HT-29 (cell line): ENCODE measurements at places on chromosomes 7 and 10.

- no peak for DNase-seq
Measured at GRCh38 chr10:112677689-112678088, 230.7 kb downstream of the VTI1A start.

GRCh38 chr7:101386558-101387231 lies 24.0 kb downstream of the COL26A1 start:
- no peak for DNase-seq

DNA sequence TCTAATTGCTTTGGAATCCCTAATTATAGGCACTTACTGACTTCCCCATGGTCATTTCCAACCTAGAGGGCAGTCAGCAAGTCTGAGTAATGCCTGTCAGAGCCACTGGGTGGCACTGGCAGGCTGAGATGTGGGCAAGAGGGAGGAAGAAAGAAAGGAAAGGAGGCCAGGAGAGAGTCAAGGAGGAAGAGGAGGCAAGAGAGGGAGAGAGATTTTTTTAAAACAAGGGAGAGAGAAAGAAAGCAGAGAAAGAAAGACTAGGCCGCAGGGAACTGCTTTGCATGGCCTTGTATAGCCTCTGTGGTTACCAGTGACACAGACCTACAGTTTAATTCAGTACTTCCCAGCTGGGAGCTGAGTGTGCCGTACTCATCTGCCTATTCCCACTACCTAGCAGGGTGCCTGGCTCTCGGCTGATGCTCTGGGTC lies 210.4 kb upstream of the ADO start:
- peak; percentile 81 for DNase-seq

- DNase-seq, result no peak
Measured at GRCh38 chr7:123663200-123663599, 7.5 kb downstream of the LMOD2 start.

GRCh38 chr7:142303650-142304049 lies 45.8 kb upstream of the PRSS58 start:
- DNase-seq, result peak; percentile 55

DNA sequence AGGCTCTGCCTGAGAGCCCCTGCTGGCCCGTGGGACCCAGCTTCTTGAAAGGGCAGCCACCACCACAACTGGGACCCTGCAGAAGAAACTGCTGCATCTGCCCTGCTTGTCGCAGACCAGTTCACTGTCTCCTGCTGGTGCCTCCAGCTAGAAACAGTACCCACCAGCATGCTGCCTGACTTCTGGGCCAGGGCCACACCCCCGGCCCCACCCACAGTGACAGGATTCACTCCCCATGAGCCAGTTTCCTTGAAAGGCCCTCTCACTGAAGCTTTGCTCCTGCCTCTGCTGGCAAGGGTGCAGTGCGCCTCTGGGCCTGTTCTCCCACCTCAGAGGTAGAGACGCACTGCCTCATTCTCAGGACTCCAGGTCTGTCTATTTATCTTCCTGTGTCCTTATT lies 32.4 kb downstream of the ANXA11 start:
- no peak for DNase-seq

DNA sequence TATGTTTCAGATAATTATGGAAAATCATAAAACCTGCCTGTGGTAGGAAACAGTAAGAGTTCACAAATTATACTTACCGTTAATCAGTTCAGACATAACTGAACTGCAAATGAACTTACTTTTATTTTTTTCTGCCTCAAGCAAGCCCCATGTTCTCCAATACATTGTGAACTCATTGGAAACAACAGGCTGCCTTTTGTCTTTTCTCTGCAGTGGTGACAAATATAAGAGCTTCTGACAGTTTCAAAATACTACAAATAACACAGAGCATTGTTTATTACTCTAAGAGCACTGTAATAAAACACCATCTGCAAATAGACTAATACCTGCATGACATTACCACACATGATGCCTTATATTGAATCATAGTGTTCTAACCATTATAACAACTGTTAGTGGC lies 94.0 kb upstream of the CDCA7L start:
- no peak for DNase-seq

GRCh38 chr10:64159910-64160872 lies 639.0 kb downstream of the REEP3 start:
- DNase-seq, result no peak

- peak; percentile 81 for DNase-seq
Measured at GRCh38 chr10:121994429-121994941, 5.5 kb downstream of the TACC2 start.
